ENCODE measurements at places on chromosomes 6 and 20. TPM values are rescaled to one million over a fixed set of nuclear protein-coding genes. Genes with fewer than 3 reads are reported as not detected.

DEFB124 gene
- not detected for total RNA-seq

TRAPPC3L gene
- not detected for total RNA-seq

ECI2 gene
- total RNA-seq: 75.1 TPM

RNF182 gene
- 3.5 TPM for total RNA-seq

LST1 gene
- not detected for total RNA-seq

TAGAP gene
- total RNA-seq: not detected

PGC gene
- not detected for total RNA-seq

UBD gene
- total RNA-seq: 0.46 TPM

DYNLT2 gene
- 0.62 TPM for total RNA-seq

PACRG gene
- total RNA-seq: not detected

All from A549 treated with CORT108297 at 1 μM for 4 hours (cell line).